SK-MEL-5 (cell line): ENCODE measurements at places on chromosomes 1 and 21.

GRCh38 chr1:222910699-222911098 lies 95.9 kb downstream of the DISP1 start:
- no peak for DNase-seq

DNA sequence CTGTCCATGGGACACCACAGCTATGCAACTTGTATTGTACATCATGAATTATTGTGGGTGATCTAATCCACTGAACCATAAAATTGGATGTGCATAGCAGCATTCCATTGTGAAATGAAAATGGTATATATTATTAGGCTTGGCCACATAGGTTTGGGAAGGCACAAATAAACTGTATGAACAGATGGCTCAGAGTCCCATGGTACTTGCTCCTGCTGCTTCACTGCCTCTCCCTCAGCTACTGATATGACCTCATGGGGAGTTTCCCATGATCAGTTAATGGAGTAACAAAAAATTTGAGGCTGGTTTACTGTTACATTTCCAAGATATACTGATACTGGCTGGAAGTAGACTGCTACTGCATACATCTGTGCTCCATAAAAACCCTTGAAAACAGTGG lies 152.7 kb upstream of the NEGR1 start:
- DNase-seq = no peak

DNA sequence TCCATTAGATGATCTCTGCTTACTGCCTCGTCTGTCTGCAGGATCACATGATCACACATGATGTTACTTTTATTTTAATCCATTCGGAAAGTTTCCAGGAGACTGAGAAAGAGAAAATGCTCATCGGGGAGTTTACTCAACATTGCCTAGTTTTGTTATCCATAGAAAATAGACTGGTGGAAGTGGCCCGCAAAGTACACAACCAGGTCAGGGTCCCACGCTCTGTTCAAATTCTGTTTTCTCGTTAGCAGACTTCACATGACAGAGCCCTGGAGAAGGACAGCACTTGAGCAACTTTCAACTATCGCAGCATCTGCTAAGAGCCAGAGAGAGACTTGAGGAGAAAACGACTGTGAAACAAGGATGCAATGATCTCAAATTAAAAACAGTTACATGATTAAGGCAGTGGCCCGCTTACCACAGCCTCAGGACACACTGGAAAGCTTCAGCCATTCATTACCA lies 44.2 kb downstream of the ADAMTS1 start:
- no peak for DNase-seq

- no peak for DNase-seq
Measured at GRCh38 chr1:173551699-173552098, 51.2 kb downstream of the SLC9C2 start.

DNA sequence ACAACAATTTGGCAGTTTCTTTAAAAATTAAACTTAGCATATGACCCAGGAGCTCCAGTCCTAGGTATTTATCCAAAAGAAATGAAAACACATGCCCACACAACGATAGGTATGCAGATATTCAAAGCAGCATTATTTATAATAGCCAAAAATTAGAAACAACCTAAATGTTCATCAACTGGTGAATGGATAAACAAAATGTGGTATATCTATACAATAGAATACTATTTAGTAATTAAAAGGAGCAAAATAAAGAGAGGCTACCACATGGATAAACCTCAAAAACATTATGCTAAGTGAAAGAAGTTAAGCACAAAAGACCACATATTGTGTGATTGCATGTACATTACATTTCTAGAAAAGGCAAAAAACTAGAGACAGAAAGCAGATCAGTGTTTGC lies 51.3 kb downstream of the ROR1 start:
- no peak for DNase-seq
